CD14-positive monocyte (primary cell): ENCODE measurements at places on chromosomes 2 and 18.

DNA sequence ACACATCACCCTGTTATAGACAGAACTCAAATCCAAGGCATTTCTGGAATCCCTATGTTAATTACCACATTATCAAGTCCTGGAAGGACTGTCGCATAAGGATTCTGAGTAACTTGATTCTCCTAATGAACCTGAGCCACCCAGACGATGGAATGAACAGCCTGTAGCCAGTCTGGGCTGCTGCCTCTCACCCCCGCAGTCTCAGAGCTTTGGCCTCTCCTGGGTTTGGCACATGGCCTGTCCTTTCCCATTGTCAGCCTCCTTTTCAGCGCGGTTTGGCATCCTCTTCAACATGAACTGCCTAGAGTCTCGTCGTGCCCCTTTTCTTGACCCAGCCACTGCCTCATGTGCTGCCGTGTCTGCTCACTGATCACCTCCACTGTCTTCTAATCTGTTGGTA lies 147.6 kb downstream of the SLC8A1 start:
- no peak for DNase-seq

GRCh38 chr2:182929972-182930371 lies 63.5 kb upstream of the FRZB start:
- DNase-seq, result no peak

DNA sequence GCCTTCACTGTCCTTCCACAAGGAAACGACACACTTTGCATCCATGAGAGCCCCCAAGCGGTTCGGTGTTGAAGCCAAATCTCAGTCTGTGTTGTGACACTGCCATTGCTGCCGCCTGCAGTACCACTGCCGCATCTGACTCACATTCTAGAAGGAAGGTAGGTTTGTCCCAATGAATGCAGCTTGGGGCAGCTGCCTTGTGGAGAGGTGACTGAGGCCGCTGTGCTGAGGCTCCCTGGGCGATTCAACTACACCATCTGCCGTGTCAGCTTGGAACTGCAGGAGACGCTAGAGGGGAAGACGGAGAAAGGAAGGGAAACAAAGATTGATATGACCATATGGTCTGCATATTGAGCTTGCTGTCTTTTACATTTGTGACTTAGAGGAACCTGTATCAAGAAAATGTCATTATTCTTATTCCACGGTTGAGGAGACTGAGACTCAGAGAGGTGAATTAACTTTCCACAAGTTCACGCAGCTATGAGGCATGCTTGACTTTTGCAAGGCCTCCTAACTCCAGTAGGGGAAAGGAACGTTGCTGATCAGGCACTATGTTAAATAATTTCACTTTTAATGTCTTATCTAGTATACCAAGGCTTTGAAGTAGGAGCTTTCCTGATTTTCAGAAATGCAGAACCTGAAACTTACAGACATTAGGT lies 43.5 kb upstream of the LMAN1 start:
- peak; percentile 34 for DNase-seq

GRCh38 chr2:70828914-70829824 lies 6.4 kb downstream of the CD207 start:
- no peak for DNase-seq

- no peak for DNase-seq
Measured at GRCh38 chr2:126275098-126275497, 380.9 kb upstream of the GYPC start.

DNA sequence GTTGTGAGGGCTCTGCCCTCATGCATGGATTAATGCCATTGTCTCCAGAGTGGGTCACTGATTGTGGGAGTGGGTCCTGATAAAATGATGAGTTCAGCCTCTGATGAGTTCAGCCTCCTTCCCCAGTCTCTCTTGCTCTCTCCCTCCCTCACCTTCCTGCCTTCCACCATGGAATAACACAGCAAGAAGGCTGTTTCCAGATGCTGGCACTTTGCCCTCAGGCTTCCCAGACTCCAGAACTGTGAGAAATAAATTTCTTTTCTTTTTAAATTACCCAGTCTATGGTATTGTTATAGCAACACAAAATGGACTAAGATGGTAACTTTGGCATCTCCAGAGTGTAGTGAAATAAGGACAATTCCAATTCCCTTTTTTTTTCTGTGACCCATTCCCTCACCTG lies 47.1 kb upstream of the MAP4K3 start:
- DNase-seq, result no peak

DNA sequence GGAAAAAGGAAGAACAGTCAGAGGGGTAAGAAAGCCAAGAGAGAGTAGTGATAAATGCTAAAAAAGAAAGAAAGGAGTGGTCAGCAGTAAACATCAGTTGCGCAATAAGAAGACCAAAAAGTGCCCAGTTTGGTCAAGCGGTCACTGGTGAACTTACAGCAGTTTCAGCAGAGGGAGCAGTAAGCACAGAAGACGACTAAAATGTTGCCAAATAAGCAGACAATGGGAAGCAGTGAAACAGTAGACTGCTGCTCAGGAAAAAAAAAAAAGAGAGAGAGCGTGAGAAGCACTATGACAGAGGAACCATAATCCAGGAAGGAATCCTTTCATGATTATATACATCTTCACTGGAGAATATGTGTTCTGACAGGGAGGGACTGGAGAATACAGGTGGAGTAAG lies 45.8 kb downstream of the DNAJC10 start:
- no peak for DNase-seq

DNA sequence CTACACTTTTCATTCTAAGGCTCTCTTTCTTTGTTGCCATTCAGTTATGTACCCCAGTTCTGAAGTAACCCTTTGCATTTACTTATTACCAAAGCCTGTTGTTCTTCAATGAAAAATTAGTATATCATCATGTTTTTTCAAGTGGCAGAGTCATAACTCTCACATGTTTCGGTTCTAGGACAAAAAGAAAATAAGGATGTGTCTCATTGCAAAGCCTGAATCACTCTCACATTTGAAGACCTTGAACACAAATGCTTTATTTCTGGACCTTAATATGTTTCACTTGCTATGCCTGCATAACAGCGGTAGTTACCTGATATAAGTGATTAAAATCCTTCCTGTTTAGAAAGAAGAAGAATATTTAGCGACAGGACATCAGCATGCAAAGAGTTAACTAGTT lies 49.1 kb downstream of the ZEB2 start:
- DNase-seq, result no peak

GRCh38 chr2:194464964-194465638 lies 1191.9 kb upstream of the SLC39A10 start:
- DNase-seq, result no peak

GRCh38 chr2:217162533-217162932 lies 302.7 kb upstream of the TNP1 start:
- DNase-seq, result peak; percentile 14

- peak; percentile 97 for DNase-seq
Measured at GRCh38 chr2:37653805-37654378, 17.6 kb downstream of the CDC42EP3 start.

DNA sequence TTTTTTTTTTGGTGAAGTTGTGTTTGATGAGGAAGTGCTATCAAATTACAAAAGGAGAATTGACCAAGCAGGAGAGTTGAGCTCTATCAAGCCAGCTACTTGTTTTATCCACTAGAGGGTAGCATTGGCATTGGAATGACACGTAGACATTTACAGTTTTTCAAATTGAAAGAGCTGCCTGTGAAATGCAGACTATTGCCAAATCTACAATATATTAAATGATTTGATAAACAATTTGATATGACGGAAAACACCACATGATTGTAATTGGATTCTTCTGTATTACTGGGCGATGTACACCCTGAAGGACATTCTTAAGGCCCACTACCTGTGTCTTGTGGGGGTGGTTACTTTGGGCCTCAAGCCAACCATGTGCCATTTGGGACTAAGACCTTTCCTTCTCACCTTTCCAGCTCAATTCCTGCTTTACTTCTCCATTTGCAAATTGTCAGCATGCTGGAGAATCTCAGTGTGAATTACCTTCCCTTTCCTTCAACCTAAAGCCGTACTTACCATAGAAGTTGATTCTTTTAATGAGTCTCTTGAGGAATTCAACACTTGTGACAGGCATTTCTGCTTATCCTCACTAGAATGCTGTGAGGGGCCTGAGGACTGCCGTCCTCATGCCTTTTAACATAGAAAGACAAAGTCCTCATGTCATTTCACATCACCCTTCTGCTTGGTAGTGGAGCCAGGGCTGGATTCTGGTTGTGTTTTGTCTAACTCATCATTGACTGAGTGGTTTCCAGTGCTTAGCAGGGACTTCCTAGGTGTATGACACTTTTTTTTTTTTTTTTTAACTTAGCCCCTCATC lies 134.8 kb upstream of the THUMPD2 start:
- DNase-seq, result peak; percentile 45

- no peak for DNase-seq
Measured at GRCh38 chr18:24209558-24209957, 70.7 kb downstream of the CABYR start.

- DNase-seq, result no peak
Measured at GRCh38 chr2:60706021-60706420, 50.0 kb upstream of the PAPOLG start.

DNA sequence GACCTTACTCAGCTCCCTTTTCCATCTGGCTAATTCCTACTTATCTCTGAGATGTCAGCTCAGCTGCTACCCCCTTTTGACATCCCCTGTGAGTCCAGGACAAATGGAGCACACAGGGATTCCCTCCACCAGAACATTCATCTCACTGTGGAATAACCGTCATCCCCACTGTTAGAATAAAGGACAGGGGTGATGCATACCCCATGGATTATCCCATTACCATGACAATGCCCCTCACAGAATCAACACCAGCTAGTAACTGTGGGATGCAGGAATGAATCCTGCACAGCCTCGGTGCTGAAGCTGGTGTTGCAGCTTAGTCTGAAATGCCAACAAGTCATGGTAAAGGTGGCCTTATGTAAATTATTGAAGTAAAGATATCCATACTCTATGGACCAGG lies 624.8 kb upstream of the RAB6C start:
- DNase-seq, result no peak

- no peak for DNase-seq
Measured at GRCh38 chr2:44397447-44398175, 35.9 kb downstream of the CAMKMT start.

GRCh38 chr2:144603334-144603733 lies 83.4 kb upstream of the ZEB2 start:
- no peak for DNase-seq

DNA sequence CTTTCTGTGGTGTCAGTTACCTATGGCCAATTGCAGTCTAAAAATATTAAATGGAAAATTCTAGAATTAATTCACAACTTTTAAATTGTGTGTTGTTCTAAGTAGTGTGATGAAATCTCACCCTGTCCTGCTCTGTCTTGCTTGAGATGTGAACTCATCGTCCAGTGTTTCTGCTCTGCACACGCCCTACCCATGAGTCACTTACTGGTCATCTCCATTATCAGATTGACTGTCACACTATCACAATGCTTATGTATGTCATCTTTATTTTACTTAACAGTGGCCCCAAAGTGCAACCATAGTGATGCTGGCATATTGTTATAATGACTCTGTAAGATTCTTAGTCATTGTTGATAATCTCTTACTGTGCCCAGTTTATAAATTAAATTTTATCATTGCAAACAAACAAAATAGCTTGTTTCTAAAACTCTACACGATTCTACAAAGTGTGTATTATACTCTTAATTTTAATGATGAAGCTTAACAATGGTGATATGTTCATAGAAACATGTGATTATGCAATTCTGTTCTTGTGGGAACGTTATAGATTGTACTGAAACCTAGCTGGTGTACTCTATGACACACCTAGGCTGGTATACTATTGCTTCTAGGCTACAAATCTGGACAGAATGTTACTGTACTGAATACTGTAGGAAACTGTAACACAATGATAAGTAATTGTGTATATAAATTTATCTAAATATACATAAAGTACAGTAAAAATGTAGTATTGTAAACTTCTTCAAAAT lies 1086.8 kb upstream of the PIK3C3 start:
- DNase-seq, result no peak

- DNase-seq, result peak; percentile 6
Measured at GRCh38 chr2:45131587-45131986, 122.3 kb upstream of the SIX2 start.

GRCh38 chr2:161481619-161482018 lies 65.5 kb downstream of the TBR1 start:
- DNase-seq, result no peak

- no peak for DNase-seq
Measured at GRCh38 chr18:9915291-9916076, 1.7 kb downstream of the VAPA start.

GRCh38 chr2:104872866-104873688 lies 19.2 kb downstream of the POU3F3 start:
- peak; percentile 64 for DNase-seq

DNA sequence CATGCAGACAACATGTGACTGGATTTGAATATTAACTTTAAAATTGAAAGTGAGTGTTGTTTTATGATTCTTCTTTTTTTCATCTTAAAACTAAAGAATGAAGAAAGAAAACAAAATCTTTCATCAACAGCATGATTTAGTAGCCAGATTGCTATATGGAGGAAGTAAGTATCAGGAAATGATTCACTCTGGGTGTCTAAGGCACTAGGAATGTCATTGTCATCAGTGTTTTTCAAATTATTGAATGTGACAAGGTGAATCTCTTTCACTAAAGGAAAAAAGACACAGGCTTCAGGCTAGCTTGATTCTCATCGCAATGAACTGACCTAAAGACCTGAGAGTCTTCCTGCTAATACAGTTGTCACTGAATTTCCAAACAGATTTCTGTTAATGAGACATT lies 430.1 kb downstream of the FBXO15 start:
- DNase-seq, result no peak

DNA sequence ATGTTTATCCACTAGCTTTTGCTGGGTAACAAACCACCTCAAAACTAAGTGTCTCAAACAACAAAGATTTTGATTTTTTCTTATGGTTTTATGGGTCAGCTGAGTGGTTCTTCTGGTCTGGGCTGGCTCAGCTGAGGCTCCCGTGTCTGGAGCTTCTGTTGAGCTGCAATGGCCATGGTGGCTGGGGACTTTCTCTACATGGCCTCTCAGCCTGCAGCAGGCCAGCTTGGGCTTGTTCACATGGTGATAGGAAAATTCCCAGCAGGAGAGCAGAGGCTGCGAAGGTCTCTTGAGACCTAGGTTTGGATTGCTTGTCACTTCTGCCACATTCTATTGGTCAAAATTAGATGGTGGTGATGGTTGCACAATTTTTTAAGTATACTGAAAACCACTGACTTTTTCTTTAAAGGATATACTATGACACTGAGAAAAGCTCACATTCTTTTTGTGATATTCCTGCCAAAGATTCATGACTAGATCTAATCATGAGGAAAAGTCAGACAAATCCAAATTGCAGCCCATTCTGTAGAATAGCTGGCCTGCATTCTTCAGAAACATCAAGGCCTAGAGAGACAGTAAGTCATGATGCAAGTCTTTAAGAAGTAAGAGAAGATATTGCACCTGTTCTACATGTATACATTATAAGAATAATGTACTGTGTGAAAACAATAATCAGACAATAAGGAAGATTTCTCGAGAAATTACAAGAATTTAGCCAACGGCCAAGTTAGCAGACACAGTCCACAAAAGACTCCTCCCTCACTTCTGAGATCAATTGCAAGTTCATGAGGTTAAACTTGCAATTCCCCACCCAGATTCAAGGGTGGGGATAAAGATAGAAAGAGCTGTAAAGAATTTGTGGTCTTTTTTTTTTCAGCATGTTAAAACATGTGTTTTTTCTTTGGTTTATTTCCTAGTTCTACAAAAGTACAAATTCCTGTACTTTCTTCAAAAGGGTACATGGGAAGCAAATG lies 35.0 kb upstream of the IL1R2 start:
- no peak for DNase-seq

- no peak for DNase-seq
Measured at GRCh38 chr2:48601349-48601748, 16.3 kb upstream of the GTF2A1L start.

- no peak for DNase-seq
Measured at GRCh38 chr2:232417489-232417888, 10.8 kb downstream of the ALPG start.

GRCh38 chr18:28095041-28095440 lies 81.9 kb downstream of the CDH2 start:
- DNase-seq, result no peak
